ENCODE measurements at places on chromosomes 5 and 9. TPM values are rescaled to one million over a fixed set of nuclear protein-coding genes. Genes with fewer than 3 reads are reported as not detected.

GRCh38 chr9:73230251-73230650 is 78.6 kb downstream of the ANXA1 start:
- DNase-seq = no peak
- peaks cover 3% of the 10 kb centered on the region for H3K4me1 ChIP-seq
- H3K4me3 ChIP-seq = no peak overlapping the region
- H3K27me3 ChIP-seq = peaks cover 10% of the 10 kb centered on the region

DNA sequence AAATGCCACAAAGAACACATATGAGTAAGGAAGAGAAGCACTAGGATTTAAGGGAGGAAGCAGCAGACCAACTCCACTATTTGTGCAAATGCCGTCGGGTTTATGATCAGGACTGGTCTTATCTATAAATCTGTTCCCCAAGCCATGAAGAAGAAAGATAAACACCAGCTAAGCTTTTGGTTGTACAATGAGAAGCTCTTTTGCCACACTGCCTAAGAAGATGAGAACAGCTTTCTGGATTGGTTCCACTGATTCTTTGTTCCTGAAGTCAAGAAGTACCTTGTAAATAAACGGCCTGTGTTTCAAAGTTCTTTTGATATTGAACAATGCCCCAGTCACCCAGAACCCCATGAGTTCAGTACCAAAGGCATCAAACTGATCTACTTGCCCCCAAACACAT is 93.9 kb downstream of the RFX3 start:
- H3K4me1 ChIP-seq = no peaks in the 10 kb centered on the region
- H3K27me3 ChIP-seq = no peaks in the 10 kb centered on the region
- DNase-seq = no peak
- H3K4me3 ChIP-seq = no peak overlapping the region
- peaks cover 2% of the 10 kb centered on the region for H3K36me3 ChIP-seq

DNA sequence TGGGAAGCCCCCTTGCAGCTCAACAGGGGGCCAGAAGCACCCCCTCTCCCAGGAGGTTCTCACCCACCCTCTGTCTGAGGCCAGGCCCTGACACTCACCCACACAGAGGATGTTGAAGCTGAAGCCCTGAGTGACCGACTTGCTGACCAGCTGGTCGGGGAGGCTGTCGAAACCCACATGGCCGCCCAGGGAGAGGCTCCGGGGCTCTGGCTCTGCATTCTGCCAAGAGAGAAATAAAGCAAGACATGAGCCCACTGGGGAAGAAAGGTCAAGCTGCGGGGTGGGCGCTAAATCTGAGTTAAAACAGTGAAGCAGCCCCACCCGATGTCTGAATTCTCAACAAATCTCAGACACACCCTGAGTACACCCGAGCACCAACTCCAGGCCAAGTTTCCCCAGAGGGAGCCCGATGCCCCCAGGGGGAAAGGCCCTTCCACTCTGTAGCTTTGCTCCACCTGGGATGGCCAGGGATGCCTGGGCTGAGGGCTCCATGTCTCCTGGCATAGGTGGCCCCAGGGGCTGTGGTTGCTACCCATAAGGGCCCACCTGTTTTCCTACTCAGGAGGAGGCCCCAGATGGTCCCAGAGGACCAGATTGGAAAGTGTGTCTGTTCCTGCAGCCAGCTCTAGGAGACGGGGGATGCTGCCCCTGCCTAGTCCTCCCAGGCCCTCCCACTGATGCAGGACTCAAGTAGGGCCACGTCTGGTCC is 11.6 kb downstream of the SEPTIN8 start:
- H3K27ac ChIP-seq = no peak overlapping the region
- H3K36me3 ChIP-seq = no peaks in the 10 kb centered on the region
- no peaks in the 10 kb centered on the region for H3K4me1 ChIP-seq
- no peak for DNase-seq

DNA sequence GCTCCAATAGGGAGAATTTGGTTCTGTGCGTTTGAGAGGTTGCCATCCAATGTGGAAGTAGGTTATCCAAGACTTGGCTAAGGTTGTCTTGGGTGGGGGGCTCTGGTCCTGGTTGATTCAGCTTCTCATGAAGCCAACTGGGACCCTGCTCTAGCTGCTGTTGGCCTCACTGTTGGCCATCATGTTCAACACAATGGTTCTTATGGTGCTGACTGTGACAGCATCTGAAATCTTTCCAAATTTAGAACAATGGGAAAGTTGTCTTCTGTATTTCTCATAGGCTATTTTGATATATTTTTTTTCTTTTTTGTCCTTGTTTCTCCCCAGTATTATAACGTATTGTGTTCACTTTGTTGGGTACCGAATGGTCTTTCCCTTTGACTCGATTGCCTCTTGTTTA is 71.9 kb downstream of the GDNF start:
- DNase-seq = no peak
- H3K4me3 ChIP-seq = no peak overlapping the region
- no peaks in the 10 kb centered on the region for H3K4me1 ChIP-seq
- H3K36me3 ChIP-seq = no peaks in the 10 kb centered on the region

GRCh38 chr9:36276781-36277181 is 18.5 kb upstream of the GNE start:
- H3K36me3 ChIP-seq = no peaks in the 10 kb centered on the region
- H3K4me1 ChIP-seq = no peaks in the 10 kb centered on the region
- DNase-seq = no peak
- H3K4me3 ChIP-seq = no peak overlapping the region
- no peaks in the 10 kb centered on the region for H3K27me3 ChIP-seq

Gene SYK
- total RNA-seq = 0.56 TPM

Gene SLC6A7
- total RNA-seq = not detected
